T-helper 2 cell treated with Interferon-gamma antibody and Interleukin-4, amounts not matched to agents 5 μg/mL and 100 μg/mL, for 36 hours (primary cell): ENCODE measurements at places on chromosomes 2 and 18.

DNA sequence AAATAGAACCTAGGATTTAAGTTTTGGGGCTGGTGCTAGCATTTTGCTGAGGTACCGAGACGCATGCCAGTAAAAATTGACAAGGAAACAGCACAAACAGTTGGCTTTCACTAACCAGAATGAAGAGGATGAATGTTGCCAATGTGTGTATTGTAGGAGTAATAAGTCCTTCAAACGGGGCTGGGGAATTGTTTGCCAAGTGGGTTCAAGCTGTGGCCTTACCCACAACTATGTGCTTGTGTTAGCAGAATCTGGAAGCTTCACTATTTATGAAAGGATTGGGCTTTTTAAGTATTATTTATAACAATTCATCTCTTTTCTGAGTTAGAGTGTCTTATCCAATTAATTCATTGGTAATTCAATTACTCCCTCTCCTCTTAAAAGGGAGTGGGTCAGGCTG is 15.0 kb upstream of the KIF5C start:
- no peak for DNase-seq

GRCh38 chr2:233982421-233983121 is 65.4 kb downstream of the TRPM8 start:
- DNase-seq = no peak

DNA sequence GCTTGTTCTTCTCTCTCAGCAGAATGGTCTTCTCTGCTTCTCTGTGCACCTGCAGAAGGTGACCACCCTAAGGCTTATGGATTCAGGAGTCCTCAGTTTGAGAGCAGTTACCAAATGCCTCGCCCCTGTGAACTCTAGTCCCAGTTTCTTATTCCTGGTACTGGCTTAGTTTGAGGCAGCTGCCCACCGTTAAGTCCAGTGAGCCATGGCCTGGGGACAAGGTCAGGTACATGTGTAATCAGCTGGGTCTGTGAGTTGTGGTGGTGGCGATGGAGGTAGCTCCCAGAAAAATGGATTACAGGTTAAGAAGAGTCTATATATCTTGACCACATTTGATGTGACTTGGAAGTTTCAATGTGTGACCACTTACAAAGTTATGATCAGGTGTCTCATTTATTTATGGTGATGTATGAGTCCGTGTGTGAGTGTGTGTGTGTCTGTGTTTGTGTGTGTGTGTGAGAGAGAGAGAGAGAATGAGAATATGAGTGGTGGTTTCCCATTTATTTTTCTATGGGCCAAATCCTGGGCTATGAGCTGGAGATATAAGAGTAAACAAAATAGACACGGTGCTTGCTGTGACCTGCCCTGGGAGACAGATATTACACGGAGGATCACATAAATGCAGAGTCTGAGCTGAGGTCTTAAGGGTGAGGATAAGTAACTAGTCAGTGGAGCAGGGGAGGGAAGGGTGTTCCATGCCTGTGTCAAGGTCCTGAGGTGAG is 13.0 kb upstream of the IL1RN start:
- DNase-seq = no peak

GRCh38 chr2:196226058-196226706 is 54.8 kb upstream of the STK17B start:
- no peak for DNase-seq

DNA sequence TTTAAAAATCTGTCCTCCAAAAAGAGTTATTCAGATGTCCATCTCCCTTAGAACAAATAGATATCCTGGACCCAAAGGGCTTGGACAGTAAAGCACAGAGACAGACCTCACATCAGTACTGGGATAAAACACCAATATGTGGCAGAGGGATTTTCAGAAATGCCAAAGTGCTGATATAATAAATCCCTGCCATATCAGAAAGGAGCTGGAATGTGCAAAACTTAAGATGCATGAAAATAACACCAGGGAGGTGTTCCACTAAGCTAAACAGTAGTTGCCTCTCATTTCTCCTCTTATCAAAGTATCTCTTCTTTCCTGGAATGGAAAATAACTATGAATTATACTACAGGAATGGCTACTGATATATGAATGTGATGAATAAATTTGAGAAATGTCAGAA is 13.2 kb downstream of the USP40 start:
- DNase-seq = no peak

DNA sequence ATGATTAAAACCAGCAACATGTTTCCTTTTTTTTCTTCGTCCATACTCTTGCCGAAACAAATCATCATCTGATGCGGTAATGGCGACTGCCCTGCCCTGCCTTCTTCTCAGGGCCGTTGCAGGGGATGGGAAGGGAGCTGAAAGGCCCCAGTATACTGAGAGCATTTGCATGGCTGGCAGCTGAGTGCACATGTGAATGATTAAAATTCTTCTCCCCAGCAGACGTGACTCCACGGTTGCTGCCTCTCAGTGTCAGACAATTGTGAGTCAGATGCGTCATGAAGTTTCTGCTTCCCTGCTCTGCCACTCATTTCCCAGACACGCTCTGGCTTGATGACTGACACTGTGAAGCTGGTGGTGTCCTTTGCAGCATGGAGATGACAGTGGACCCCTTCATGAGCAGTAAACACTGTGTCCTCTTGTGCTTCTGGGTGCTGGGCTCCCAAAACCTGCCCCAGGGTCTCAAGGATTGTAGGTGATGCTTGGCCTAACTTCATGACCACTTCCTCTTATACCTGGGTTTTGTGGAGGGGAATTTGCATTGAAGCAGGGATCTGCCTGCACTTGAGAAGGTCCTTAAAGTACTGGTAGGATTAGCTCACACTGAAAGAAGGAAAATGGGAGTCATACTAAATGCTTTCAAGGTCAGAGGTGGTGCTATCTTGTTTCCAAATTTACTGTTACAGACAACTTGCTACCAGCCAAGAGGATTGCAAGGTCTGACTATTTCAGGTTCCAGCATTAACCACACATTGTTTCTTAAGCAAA is 222.5 kb upstream of the COPS8 start:
- no peak for DNase-seq

- DNase-seq = peak; percentile 38
These were observed 59.8 kb upstream of the SLC38A11 start for GRCh38 chr2:165015052-165015642.

- DNase-seq = no peak
These were observed 66.4 kb downstream of the COL4A4 start for GRCh38 chr2:227097495-227098161.

DNA sequence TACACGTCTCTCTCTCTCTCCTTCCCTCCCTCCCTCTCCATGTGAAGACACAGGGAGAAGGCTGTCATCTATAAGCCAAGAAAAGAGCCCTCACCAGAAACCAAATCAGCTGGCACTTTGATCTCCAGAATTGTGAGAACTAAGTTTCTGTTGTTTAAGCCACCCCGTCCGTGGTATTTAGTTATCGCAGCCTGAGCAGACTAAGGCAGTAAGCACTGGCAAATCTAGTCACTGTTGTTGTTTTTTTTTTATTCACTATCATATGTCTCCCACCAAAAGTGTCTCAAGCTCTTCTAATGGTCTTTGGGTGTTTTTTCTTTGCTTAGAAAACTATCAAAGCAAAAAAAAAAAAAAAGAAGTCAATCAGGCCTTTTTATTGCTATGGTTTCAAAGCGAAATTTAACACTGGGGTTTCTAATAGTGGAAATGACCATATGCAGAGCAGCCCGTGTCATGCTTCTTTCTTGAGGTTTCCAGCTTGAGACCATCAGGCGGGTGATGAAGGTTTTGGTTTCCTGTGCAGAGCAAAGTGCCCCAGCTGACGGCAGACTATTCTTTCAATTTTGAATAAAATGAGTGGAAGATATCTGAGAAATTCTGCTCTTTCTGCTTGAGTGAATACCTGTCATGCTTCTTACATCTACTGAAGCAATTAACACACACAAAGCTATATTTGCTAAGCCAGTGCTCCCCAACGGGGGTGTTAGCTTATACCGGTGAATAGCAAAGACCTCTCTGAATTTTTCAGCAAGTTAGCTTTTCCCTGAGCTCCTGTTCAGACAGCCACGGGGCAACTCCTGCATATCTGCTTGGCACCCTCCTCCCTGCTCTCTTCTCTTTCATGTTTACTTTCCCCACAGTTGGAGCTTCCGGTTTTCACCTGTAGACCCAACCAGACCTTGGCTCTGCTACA is 394.1 kb upstream of the ATP5MC3 start:
- DNase-seq = no peak

DNA sequence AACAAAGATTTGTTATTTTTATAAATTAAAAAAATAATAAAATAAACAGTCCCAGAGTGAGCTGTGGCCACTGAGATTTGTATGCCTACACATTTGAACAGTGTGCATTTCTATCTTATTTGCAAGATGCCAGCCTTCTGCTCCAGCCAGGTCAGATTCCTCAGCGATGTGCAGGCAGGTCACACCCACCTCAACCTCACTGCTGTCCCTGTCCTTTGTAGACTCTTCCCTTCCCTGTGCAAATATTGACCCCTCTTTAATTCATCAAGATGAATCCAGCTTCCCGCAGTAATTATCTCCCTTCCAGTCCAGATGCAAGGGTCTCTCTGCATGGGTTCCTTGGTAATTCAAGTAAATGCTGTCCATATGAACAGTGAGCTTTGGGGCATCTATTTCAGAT is 256.2 kb downstream of the PIEZO2 start:
- DNase-seq = no peak

- DNase-seq = no peak
These were observed 17.0 kb downstream of the SP3 start for GRCh38 chr2:173948198-173948597.
